Activated CD8-positive, alpha-beta T cell treated with anti-CD3 and anti-CD28 coated beads for 36 hours (primary cell): ENCODE measurements at places on chromosomes 5 and 9. TPM values are rescaled to one million over a fixed set of nuclear protein-coding genes. Genes with fewer than 3 reads are reported as not detected.

PCDHGA2 gene
- not detected for total RNA-seq

SEMA5A gene
- total RNA-seq: not detected

PCDHB14 gene
- total RNA-seq: not detected

MARVELD2 gene
- total RNA-seq: 0.60 TPM

C5orf58 gene
- not detected for total RNA-seq
